Foreskin melanocyte (primary cell): ENCODE measurements at places on chromosomes 1 and 21.

- no peak for DNase-seq
Observed at GRCh38 chr1:45545019-45545493, 5.6 kb upstream of the AKR1A1 start.

GRCh38 chr1:246790364-246790763 is 66.2 kb downstream of the SCCPDH start:
- no peak for DNase-seq

GRCh38 chr1:52238887-52239707 is 97.2 kb downstream of the ZFYVE9 start:
- DNase-seq, result no peak

GRCh38 chr1:39666772-39667171 is 5.1 kb downstream of the NT5C1A start:
- no peak for DNase-seq

- peak; percentile 85 for DNase-seq
Observed at GRCh38 chr1:156445789-156446263, 54.7 kb downstream of the MEF2D start.
